ENCODE measurements at places on chromosomes 3 and 15. TPM values are rescaled to one million over a fixed set of nuclear protein-coding genes. Genes with fewer than 3 reads are reported as not detected.

TTLL13 gene
- not detected for total RNA-seq

DNAJC13 gene
- 48.5 TPM for total RNA-seq

PIGZ gene
- total RNA-seq: 4.7 TPM

SSR3 gene
- 94.5 TPM for total RNA-seq

MESP2 gene
- total RNA-seq: not detected

UBA5 gene
- total RNA-seq: 43.0 TPM

AADAC gene
- not detected for total RNA-seq

HACD2 gene
- total RNA-seq: 6.9 TPM

SKIL gene
- total RNA-seq: 52.3 TPM

LINGO1 gene
- 180 TPM for total RNA-seq

CCR2 gene
- total RNA-seq: not detected

- no peaks in the 10 kb centered on the region for H3K36me3 ChIP-seq
- no peak overlapping the region for H3K4me3 ChIP-seq
- H3K4me1 ChIP-seq: no peaks in the 10 kb centered on the region
- H3K27me3 ChIP-seq: no peaks in the 10 kb centered on the region
Observed at GRCh38 chr3:56864090-56864489, 62.3 kb upstream of the ARHGEF3 start.

DNA sequence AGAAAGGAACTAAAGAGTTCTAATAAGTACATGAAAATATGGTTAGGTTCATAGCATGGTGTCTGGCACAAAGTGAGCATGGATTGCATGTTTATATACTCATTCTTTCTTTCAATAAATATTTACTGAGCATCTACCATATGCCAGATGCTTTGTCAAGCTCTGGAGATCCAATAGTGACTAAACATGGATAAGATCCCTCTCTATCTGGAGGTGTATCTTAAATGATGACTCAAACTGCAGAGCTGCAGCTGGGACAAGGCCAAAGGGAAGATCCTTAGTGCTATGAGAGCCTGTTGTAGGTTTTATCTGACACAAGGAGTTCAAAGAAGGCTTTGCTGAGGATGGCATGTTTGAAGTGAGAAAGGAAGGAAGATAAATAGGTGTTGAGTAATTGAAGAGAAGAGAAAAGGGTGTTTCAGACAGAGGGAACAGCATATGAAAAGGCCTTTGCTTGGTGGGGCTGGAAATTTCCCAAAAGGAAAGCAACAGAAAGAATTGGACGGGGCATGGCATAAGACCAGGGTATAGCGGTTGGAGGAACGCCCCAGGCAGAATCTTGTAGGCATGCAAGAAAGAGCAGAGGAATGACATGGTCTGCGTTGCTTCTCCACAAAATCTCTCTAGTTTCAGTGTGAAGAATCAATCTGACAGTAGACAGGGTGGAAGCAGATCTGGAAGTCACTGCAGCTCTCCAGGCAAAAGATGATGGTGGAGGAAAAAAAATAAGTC is 239.9 kb upstream of the LRTM1 start:
- H3K4me1 ChIP-seq: no peaks in the 10 kb centered on the region
- H3K27me3 ChIP-seq: no peaks in the 10 kb centered on the region
- no peaks in the 10 kb centered on the region for H3K36me3 ChIP-seq
- no peak for DNase-seq

DNA sequence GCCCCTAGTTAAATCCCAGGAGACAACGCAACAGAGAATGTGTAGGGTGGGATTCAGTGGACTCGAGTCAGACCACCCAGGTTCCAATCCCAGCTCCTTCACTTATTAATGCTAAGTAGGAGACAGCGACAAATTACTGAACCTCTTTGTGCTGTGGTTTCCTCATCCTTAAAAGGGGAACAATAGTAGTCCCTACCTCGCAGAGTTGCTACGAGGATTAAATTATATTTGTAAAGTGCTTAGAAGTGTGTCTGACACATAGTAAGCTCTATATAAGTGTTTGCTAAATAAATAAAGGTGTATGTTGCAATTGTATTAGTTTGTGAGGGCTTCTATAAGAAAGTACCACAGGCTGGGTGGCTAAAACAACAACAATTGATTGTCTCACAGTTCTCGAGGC is 58.0 kb upstream of the PPARG start:
- peaks cover 1% of the 10 kb centered on the region for H3K4me1 ChIP-seq
- no peak for DNase-seq
- no peak overlapping the region for H3K27ac ChIP-seq
- H3K27me3 ChIP-seq: no peaks in the 10 kb centered on the region

DNA sequence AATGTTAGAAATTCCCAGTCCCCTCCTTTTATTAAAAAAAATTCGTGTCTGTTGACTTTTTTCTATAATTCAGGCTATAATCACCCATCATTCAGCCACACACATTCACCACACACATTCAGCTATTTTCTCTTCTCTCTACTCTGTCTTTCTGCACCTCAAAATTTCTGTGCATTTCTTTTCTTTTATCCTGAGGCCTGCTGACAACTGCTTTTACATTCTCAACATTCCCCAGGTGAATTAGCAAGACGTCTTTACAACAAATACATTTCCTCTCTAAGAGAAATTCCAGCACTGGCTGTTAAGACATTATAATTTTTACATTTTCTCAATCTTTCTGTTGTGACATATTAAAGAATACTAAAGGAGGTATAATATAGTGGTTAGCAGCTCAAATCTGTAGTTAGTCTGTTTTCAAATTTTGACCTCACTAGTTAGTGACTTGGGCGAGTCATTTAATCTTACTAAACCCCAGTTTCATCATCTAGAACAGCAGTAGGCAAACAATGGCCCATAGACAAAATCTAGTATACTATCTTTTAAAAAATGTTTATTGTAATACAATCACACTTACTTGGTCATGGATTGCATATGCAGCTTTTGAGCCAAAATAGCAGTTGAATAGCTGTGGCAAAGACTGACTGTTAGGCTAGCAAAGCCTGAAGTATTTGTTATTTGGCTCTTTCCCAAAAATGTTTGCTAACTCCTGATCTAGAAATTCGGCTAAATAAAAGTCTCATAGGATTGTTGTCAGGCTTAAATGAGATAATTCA is 350.7 kb downstream of the NSUN3 start:
- no peak overlapping the region for H3K4me3 ChIP-seq
- no peak for DNase-seq
- no peaks in the 10 kb centered on the region for H3K36me3 ChIP-seq
- no peaks in the 10 kb centered on the region for H3K27me3 ChIP-seq
- H3K4me1 ChIP-seq: peaks cover 22% of the 10 kb centered on the region

GRCh38 chr3:103388214-103388613 is 953.4 kb downstream of the ZPLD1 start:
- peaks cover 7% of the 10 kb centered on the region for H3K4me1 ChIP-seq
- H3K4me3 ChIP-seq: no peak overlapping the region
- no peak for DNase-seq

GRCh38 chr3:5220193-5220592 is 32.7 kb downstream of the EDEM1 start:
- H3K4me1 ChIP-seq: peaks cover 3% of the 10 kb centered on the region
- no peak overlapping the region for H3K27ac ChIP-seq
- DNase-seq: no peak

DNA sequence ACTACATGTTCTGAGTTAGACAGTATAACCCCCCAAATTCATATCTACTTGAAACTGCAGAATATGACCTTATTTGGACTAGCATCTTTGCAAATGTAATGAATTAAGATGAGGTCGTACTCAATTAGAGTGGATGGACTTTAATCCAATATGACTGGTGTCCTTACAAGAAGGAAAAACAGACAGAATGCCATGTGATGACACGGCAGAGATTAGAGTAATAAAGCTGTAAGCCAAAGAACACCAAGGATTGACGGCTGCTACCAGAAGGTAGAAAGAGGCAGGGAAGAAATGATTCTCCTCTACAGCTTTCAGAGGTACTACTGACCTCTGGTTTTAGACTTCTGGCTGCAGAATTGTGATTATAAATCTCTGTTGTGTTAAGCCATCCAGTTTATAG is 30.3 kb downstream of the GALK2 start:
- no peak for DNase-seq
- no peaks in the 10 kb centered on the region for H3K27me3 ChIP-seq
- no peak overlapping the region for H3K4me3 ChIP-seq
- no peak overlapping the region for H3K27ac ChIP-seq
- no peaks in the 10 kb centered on the region for H3K4me1 ChIP-seq
- peaks cover 8% of the 10 kb centered on the region for H3K36me3 ChIP-seq

DNA sequence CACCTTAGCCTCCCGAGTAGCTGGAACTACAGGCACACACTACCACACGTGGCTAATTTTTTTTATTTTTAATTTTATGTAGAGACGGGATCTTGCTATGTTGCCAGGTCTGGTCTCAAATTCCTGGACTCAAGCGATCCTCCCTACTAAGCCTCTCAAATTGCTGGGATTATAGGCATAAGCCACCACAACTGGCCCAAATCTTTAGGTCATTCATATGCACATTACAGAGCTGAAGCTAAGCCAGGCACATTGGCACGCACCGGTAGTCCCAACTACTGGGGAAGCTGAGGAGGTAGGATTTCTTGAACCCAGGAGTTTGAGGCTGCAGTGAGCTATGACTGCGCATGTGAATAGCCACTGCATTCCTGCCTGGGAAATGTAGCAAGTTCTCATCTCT is 265.9 kb downstream of the ZMAT3 start:
- peaks cover 18% of the 10 kb centered on the region for H3K4me1 ChIP-seq
- H3K27ac ChIP-seq: no peak overlapping the region
- DNase-seq: no peak
- no peak overlapping the region for H3K4me3 ChIP-seq
- H3K27me3 ChIP-seq: no peaks in the 10 kb centered on the region

DNA sequence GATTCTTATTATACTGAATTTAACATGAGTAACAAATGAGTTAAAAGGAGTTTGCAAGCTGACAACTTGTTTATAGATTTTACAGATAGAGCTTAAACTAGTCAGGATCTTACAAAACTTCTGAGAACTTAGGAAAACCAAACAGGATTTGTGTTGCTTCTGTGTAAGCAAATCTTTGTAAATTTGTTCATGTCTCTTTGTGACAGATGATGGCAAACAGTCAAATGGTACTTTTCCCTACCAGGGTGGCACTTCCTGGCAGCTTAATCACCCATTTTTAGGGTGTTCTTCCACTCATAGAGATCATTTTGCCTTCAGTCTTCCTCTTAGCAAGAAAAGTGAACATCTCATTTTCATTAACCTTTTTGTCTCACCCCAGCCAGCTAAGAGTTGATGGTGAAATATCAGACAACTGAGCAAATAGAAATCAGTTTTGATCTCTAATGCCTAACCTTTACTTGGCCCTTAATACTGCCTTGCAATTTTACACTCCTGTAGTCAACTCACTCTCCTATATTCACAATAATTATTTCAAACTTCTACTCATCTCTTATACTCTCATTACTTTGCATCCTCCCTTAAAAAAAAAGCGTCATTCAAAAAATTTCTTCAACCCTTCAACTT is 23.7 kb upstream of the NECTIN3 start:
- no peaks in the 10 kb centered on the region for H3K27me3 ChIP-seq
- DNase-seq: no peak
- no peaks in the 10 kb centered on the region for H3K4me1 ChIP-seq
- H3K27ac ChIP-seq: no peak overlapping the region

DNA sequence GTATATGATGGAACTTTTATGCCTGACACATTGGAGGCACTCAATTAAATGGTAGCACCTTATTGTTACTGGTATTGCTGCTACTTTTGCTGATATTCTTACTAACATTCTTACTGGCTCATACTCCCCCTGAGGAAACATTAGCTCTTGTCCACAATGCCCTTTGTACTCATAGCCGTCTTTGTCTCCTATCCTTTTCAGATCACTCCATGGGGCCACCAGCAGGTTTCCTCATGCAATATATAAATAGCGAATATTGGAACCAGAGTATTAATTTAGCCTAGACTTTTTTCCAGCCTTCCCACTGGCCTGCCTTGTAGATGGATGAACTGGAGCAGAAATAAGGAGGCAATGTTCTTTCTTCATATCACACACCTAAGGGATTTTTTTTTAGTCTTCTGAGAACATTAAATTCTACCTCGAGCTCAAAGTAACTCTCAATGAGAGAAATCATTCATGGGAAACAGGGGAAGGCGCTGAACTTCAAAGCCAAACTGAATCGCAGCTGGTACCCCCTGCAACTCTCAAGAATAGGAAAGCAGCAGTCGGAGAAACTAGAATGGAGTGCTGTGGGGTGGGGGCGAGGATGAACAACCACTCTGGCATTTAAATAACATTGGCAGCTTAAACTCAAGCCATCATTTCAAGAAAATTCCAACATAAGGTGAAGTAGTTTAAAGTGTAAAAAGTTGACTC is 300.3 kb downstream of the TAFA4 start:
- H3K27me3 ChIP-seq: no peaks in the 10 kb centered on the region
- H3K27ac ChIP-seq: no peak overlapping the region
- no peak overlapping the region for H3K4me3 ChIP-seq
- no peaks in the 10 kb centered on the region for H3K36me3 ChIP-seq

GRCh38 chr15:29873947-29874411 is 51.7 kb upstream of the TJP1 start:
- H3K4me1 ChIP-seq: peaks cover 37% of the 10 kb centered on the region
- no peak overlapping the region for H3K27ac ChIP-seq
- no peak for DNase-seq
- H3K36me3 ChIP-seq: no peaks in the 10 kb centered on the region
- peaks cover 4% of the 10 kb centered on the region for H3K27me3 ChIP-seq
- H3K4me3 ChIP-seq: no peak overlapping the region

DNA sequence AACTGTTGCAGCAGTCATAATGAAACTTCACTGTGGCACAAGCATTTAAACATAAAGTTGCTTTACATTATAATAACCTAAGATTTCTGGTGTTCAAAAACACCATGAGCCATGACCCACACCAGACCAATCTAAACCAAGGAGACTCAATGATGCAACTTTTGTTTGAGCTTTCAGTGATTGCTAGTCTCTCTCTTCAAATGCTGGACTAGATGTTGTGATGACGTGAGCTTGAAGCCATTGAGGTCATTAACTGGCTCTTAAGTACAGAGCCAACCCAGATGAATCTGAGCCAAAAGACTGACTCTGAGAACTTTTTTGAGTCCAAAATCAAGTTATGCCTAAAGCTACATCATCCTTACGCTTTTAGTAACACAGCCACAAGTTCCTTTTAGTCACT is 36.5 kb downstream of the ATR start:
- DNase-seq: no peak
- no peaks in the 10 kb centered on the region for H3K36me3 ChIP-seq
- H3K4me1 ChIP-seq: no peaks in the 10 kb centered on the region
- no peak overlapping the region for H3K4me3 ChIP-seq

- H3K27me3 ChIP-seq: peaks cover 2% of the 10 kb centered on the region
- no peak overlapping the region for H3K4me3 ChIP-seq
- H3K4me1 ChIP-seq: no peaks in the 10 kb centered on the region
Observed at GRCh38 chr3:88462230-88462629, 312.5 kb downstream of the C3orf38 start.

DNA sequence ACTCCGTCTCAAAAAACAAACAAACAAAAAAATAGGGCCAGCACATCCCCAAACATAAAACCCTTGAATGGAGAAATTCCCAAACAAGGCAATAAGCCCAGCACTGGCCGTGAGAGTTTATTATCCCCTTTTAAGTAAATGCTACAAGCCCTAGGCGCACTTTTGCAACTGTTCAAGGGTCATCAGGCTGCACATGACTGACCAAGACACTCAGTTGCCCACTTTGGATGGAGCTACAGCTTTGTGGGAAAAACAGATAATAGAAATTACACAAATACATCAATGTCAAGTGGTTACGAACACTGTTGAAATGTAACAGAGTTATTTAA is 33.7 kb upstream of the ZNF445 start:
- no peak for DNase-seq
- peak overlapping the region; percentile 95 for H3K4me3 ChIP-seq
- H3K4me1 ChIP-seq: peaks cover 14% of the 10 kb centered on the region
- H3K27ac ChIP-seq: peak overlapping the region; percentile 94
- H3K36me3 ChIP-seq: peaks cover 6% of the 10 kb centered on the region
- peaks cover 10% of the 10 kb centered on the region for H3K27me3 ChIP-seq
